ENCODE measurements at places on chromosomes 5 and 9.

- DNase-seq, result no peak
Measured at GRCh38 chr5:141431286-141431685, 979 bp downstream of the PCDHGA12 start.

- no peak for DNase-seq
Measured at GRCh38 chr5:178499352-178499751, 90.8 kb downstream of the COL23A1 start.

GRCh38 chr5:174464504-174465165, 259.7 kb upstream of the MSX2 start:
- DNase-seq, result no peak

DNA sequence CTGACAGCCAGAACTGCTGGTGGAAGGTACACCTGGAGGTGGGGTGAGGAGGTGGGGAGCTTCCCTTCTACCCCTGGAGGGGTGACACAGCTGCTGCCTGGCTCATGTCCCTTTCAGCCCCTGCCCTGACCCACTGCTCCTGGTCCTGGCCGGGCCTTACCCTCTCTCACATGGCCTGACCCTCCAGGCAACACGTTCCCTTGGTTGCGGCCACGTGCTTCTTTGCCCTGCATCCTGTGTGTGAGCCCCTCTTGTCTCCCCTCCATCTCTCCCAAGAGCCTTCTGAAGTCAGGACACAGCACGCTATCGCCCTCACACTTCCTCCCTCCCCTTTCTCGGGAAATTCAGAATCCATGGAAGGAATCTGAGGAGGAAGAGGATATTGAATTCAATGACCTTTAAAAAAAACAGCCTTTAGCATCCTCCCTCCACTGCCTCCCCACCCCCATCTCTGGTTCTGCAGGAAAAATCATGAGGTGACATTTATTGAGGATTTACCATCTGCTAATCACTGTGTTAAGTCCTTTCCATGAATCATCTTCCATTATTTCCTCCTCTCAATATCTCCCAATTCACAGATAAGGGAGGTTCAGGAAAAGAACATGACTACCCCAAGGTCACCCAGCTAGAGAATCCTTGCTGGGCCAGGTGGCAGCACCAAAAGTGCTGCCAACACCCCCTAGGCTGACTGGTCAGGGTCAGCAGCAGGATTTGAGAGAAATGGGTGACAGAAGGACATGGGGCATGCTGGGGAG, 8.3 kb downstream of the AQP3 start:
- DNase-seq, result no peak

- DNase-seq, result no peak
Measured at GRCh38 chr5:93163010-93163663, 417.9 kb downstream of the NR2F1-AS1 start.

DNA sequence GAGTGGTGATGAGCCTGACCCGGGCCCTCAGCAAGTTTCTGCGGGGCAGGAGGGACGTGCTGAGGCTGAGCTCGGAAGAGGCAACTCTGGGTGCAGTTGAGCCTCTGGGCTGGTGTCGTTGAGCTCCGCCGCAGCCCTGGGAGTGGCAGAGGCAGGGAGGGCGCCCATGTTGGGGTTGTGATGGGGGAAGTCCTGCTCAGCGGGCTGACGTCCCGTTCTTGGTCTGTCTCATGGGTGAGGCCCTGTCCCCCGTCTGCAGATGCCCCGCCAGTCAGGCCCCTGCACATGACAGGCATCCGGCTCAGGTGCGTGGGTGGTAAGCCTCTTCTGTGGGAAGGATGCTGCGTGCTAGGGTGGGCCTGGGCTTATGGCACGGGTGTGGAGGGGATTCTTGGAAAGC, 64.3 kb downstream of the RXRA start:
- DNase-seq, result no peak

DNA sequence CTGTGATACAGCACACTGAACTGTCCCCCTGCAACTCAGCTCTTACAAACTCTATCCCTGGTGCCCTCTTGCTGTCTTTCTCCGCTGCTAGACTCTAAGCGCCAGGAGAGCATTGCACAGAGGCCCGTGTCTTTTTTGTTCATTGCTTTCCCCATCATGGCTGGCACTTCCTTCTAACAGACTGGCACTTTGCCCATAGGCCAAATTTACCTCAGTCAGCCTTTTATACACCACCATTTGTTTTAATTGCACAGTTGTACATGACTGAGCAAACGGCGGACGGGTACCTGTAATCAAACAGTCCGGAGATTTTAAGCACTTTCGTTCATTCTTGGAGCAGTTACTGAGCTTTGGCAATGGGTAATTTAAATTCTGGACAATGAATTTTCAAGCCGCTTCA, 102.2 kb upstream of the CLINT1 start:
- DNase-seq, result no peak

DNA sequence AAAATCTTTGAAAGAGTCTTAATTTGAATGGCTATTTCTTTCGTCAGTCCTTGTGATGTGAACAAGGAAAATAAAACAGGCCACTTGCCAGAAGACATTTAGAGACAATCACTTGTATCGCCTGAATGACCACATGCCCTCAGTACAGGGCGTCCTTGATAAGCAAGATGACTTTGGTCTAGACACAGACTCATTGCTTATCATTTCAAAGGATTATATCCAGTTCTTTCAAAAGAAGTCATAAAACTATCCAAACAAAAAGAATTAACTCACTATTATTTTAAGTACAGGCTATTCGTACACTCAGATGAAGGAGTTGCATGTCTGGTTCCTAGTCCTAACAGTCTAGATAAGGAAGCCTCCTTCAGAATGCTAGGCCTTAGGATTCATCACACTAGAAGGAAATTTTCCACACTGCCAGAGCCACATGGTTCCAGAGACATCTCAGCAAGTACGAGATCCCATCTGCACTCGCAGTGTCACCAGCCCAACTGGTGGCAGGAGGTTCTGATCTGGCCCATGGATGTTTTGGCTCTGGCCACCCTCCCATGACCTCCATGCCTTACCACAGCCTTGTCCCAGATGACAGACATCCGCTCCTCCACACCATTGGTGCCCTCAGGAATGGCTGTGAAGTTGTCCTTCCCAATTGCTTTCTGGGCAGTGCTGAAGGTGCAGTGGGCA, 109.6 kb downstream of the DPYSL3 start:
- no peak for DNase-seq

GRCh38 chr5:55817030-55817429, 34.1 kb upstream of the IL31RA start:
- no peak for DNase-seq

DNA sequence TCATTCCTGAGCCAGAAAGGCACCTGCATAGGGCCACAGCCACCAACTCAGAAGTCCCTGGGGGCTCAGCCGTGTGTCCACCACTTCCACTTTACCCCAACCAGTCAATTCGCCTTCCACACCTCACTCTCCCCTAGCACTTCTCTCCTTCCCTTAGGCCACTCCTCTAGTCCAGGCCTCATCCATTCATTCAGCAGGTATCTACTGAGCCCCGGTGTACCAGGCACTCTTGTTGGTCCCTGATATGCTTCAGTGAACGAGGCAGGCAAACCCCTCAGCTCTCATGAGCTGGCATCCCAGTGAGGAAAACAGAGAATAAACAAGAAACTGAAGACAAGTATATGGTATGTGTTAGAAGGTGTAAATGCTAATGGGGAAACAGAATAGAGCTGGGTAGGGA, 28.7 kb downstream of the NDUFA8 start:
- DNase-seq, result no peak

GRCh38 chr9:115694991-115695390, 458.6 kb upstream of the PAPPA start:
- DNase-seq, result no peak

- DNase-seq, result no peak
Measured at GRCh38 chr5:177399997-177400868, at the start of gene PFN3. TSS of gene PFN3 (minus strand) at chr5:177400661. CDS start at chr5:177400576, 85 bp downstream.

DNA sequence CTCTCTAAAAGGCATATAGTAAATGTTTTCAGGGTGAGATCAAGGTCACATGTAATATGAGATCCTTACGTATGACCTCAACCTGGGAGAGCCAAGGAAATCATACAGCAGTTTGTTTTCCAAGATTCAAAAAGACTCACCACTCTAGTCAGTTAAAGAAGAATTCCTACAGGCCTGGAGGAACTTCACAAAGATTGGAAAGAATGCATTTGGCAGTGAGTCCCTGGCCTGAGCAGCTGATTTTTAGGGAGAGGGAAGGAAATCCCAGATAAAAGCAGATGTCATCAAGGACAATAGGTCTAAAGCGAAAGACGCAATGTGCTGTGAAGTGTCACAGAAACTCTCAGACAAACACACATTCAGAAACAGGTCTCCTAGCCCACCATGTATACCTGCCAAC, 424.0 kb upstream of the ZNF462 start:
- DNase-seq, result no peak

DNA sequence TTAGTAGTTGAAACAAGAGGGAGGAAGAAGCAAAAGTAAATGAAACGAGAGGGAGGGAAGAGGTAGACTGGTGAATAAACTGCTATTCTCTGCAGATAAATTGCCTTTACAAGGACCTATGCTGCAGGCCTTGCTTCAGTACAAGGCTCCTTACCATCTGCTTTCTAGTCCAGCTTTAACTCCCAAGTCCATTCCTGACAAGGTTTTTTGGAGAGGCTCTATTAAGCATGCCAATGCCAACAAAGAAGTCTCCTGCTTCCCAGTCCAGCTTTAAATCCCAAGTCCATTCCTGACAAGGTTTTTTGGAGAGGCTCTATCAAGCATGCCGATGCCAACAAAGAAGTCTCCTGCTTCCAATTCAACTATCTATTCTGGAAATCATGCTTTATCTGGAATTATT, 244.9 kb downstream of the GABRB2 start:
- DNase-seq, result no peak

GRCh38 chr5:90956511-90957097, 398.0 kb downstream of the ADGRV1 start:
- DNase-seq, result no peak

GRCh38 chr5:96687812-96688453, 25.8 kb downstream of the CAST start:
- no peak for DNase-seq

- no peak for DNase-seq
Measured at GRCh38 chr9:121443981-121444380, 55.7 kb downstream of the GGTA1 start.

DNA sequence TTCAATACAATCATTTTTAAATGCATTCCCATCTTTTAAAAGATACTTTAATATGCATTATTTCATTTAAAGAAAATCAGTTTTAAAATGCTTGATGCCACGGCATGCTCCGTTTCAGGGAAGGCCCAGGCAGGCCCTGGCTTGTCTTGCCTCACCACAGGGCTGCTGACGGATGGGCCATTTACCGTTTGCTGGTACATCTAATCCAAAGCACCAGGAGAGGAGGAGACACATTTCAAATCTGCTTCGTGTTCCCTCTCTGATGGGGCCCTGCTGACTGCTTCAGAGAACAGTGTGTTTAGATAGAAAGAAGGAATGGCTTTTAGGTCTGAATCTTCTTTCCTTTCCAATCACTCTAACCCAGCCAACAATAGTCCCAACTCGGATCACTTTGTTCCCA, 185.2 kb downstream of the DCP2 start:
- no peak for DNase-seq

DNA sequence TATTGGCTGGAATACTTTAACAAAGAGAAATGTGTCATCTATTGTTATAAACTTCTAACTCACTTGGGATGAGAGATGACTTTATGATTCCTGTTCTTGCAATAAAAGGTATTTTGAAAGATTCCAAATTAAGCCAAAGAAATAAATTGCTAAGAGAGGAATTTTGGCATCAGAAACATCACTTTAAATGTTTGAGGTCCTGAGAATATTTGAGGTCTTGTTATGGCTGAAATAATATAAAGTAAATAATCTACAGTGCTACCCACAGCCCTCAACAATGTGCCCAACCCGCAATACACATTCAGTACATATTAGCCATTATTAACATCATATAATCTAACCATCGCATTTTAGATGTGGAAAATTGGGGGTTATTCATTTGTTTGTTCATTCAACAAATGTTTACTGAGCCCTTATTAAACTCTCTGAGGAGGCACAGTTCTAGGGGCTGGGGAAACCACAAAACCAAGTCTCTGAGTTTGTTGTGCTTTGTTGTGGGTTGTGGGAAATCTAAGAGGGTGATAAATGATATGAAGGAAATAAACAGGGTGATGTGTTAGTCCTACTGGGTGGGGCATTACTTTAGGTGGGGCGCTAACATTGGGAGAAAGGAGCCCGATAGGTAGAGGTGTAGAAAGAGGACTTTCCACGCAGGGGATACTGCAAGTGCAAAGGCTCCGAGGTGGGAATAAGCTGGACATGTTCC, 135.2 kb upstream of the CLINT1 start:
- DNase-seq, result no peak

- DNase-seq, result no peak
Measured at GRCh38 chr5:672329-673160, 20.6 kb downstream of the TPPP start.

DNA sequence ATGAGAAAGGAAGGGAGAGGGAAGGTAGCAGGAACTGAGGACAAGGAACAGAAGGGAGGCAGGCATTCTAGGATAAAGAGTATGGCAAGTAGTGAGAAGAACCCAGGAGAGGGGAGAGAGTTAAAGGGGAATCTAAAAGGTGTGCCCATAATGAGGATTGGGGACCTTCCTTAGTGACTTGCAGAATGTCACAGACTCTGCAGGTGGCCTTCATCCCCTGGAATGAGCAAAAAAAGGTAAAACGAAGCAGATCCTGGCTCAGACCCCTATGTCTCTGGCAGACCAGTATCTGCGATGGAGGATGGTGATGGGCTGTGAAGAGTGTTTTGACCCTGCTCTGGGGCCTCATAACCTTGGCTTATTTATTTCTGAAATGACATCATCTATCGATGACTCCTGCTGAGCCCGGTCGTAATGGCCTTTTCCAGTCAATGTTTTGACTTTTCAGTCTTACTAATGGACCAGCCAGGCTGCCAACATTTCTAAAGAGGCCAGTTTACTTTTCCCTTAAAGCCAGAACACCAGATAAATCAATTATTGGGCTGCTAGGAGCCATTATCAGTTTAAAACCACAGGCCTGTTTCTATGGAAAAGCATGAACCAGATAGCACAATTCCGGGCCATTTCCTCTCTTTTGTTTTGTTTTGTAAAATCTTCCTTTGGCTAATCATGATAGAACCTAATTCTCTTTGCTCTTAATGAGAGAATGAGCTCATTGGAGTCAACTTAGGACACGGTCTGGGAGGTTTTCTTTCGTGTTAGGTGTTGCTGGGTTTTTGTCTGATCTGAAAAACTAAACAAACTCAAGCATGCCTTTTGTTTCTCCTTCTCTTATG, 3.1 kb downstream of the TMOD1 start:
- DNase-seq, result no peak

DNA sequence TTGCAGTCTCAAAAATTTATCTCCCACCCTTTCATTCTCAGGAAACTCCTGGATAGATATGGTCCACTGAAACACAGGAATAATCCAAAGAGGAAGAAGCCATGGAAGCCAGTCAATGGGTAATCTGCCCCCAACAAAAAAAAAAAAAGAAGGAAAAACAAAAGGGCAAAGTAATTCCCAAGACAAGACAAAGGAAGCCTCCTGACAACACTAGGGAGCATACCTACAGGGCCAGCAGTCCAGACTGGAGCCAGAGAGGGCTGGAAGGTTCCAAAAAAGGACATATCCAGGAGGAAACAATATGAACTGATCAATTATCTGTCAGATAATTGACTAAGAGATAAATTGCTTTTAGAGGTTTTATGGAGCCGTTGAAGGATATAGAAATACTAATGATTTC, 12.9 kb downstream of the FNIP1 start:
- no peak for DNase-seq

Data from coronary artery (tissue), 2 donors.